ENCODE measurements at places on chromosomes 2 and 18. TPM values are rescaled to one million over a fixed set of nuclear protein-coding genes. Genes with fewer than 3 reads are reported as not detected.

- DNase-seq = no peak
Measured at GRCh38 chr2:160295519-160296207, 95.6 kb upstream of the ITGB6 start.

DNA sequence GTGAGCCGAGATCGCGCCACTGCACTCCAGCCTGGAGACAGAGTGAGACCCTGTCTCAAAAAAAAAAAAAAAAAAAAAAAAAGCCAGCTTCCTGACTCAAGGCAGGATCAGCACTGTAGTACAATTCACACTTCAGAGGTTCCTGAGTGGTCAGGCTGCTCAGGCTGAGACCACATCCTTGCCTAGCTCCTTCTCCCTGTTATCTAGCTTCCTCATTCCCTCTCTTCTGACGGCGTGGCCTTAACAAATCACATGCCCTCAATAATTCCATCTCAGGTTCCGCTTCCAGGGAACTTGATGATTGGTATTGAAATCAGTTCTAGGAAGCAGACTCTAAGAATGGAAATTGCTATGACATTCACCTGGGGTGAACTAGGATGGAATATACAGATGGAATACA, 29.8 kb upstream of the KDM3A start:
- DNase-seq = no peak

PSMA8 gene
- total RNA-seq = not detected

GRCh38 chr2:153967248-153967973, 95.7 kb downstream of the GALNT13 start:
- no peak for DNase-seq

CHRND gene
- not detected for total RNA-seq

DNA sequence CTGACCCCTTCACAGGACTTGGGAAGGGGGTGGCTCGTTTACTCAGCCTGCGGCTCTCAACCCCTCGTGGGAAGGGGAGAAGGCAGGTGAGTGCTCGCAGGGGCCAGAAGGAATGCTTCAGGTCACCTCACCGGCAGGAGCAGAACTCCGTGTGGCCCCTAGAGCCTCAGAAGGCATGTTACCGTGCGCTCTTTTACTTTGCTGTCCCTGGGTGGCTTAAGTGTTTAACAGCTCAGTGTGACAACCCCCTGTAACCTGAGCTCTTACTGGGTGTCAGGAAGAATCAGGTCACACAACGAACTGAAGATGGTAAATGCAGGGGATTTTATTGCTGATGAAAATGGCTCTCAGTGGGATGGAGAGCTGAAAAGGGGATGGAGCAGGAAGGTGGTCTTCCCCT, 1235.4 kb downstream of the LRP1B start:
- DNase-seq = no peak

DNA sequence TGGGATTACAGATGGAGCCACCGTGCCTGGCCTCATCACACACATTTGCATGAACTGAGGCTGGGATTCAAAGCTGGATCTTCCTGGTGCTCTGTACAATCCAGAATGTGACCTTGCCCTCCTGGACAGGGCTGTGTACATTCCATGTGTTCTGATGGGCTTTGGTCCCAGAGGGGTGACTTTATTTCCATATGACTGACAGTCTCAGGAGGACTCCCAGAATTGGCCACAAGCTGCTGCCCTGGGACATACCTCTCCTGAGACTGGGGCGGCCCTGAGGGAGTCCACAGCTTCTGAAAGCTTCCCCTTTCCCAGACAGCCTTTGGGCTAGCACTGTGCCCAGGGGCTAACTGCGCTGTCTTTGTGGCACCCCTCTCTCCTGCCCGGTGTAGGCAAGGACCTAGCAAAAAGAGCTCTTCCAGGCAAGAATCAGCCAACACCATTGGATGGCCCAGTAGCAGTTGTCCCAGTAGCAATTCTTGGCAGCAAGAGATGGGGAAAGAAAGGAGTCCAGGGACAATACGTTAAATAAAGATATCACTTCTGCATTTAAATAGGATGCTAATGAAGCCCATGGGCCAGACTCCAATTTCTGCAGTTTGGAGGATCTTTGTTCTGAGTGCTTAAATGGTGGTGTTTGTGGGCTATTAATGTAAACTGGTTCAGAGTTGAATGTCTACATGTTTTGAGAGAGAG, 26.4 kb upstream of the ZNF532 start:
- no peak for DNase-seq

- DNase-seq = no peak
Measured at GRCh38 chr2:121044412-121044811, 240.6 kb downstream of the TFCP2L1 start.

- no peak for DNase-seq
Measured at GRCh38 chr2:176812246-176812775, 400.3 kb upstream of the HNRNPA3 start.

PRSS56 gene
- total RNA-seq = not detected

DNA sequence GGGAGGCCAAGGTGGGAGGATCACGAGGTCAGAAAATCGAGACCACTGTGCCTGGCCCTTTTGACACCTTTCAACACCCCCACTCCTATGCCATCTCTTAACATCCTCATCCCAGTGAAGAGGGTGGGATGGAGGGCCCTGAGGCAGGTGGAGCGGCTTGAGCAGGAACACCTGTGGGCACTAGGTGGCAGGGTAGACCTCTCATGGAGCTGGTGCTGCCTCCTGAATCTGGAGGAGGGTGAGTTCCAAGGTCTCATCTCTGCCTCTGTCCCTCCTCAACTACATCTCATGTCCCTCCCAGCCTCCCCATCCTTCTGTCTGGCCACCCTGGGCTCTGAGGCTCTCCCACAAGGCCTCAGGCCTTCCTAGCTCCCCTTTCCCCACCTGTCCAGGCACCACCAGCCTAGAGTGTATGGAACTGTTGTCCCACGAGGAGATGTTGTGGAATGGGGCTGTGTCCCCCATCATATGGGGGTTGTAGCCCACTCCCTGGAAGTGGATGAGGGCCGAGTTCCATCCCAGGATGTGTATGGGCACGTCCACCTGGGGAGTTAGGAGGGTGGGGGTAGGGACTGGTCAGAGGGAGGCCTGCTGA, 17.0 kb upstream of the CRYBA2 start:
- DNase-seq = peak; percentile 68

GRCh38 chr18:49647496-49648168, 85.8 kb downstream of the LIPG start:
- DNase-seq = no peak

- peak; percentile 76 for DNase-seq
Measured at GRCh38 chr2:25228848-25229278, 60.5 kb upstream of the POMC start.

DNA sequence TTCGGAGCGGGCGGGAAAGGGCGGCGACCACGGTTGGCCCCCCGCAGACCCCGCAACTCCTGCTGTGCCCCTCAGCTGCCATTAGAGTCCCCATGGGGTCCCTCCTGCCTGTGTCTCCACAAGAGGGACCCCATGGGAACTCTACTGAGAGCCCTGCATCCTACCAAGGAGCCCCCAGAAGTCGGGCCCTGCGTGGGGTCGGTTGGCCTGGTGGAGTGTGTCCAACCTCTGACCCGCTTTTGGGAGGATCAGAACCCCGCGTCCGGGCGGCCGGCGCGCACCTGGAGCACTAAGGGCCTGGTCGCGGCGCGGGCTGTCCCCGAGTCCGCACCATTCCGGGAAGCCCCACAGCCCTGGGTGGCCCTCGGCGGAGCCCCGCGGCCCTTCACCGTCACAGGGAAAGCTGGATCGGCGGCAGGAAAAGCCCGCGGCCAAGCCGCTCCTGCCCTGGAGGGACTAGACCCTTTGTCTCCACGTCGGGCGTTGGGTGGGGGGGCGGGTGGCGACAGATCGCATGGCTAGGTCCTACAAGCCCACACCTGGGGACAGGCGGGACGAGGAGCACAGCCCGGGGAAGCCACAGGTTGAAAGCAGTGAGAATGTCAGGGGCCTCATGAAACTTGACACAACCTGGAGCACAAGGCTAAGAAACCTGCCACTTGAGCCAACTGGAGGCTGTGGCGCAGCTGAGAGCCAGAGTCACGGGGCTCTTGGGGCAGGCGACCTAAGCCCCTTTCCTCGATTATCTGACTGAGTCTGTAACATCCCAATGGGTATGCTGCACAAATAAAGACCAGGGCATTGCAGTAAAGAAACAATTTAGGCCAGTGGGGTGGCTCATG, 11.2 kb upstream of the CXXC1 start:
- no peak for DNase-seq

- no peak for DNase-seq
Measured at GRCh38 chr2:75561566-75562512, 1.1 kb upstream of the EVA1A start.

LNPK gene
- 23.9 TPM for total RNA-seq

IFIH1 gene
- 25.8 TPM for total RNA-seq

DNA sequence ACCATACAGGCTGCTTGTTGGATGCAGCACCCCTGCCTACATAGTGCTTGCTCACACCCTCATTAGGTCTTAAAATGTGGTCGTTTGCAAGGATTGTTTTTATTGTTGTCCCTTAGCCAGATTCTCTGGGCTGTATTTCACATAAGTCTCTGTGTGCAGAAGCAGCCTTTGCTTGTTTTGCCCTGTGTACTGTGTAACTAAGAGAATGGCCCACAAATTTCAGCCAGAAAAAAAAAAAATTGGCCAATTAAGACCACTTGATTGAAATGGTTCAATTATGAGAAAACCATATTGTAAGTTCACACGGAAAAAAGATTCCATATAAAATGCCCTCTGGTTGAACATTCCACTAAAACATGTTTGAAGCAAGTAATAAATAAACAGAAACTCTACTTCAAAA, 377.1 kb upstream of the SOX11 start:
- DNase-seq = no peak

GRCh38 chr18:50231621-50232020, 34.7 kb downstream of the CFAP53 start:
- no peak for DNase-seq

Measured in Peyer's patch (tissue), 4 donors.